ENCODE measurements at places on chromosomes 3 and 15.
A peak's percentile ranks its signal among the peaks of the same experiment; 100 is the strongest.

DNA sequence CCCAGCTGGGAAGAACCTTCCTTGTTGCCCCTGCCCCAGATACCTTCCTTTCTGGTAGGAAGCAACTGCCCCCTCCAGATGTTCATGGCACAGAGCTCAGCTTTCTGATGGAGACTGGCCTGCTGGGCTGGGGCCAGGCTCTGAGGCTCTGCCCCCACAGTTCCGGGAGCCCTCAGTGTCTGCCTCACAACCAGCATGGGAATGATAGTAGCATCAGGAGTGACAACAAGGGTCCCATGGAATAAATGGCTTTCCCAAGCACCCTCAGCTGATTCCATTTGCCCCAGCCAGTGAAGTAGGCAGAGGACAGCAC lies 65.6 kb upstream of the IQSEC1 start:
- DNase-seq: no peak

- no peak for DNase-seq
These were observed 393.3 kb upstream of the CBLB start for GRCh38 chr3:106261915-106262683.

GRCh38 chr15:26126819-26127387 lies 263.8 kb upstream of the ATP10A start:
- DNase-seq: no peak

GRCh38 chr3:138384531-138384930 lies 36.2 kb downstream of the MRAS start:
- DNase-seq: no peak

DNA sequence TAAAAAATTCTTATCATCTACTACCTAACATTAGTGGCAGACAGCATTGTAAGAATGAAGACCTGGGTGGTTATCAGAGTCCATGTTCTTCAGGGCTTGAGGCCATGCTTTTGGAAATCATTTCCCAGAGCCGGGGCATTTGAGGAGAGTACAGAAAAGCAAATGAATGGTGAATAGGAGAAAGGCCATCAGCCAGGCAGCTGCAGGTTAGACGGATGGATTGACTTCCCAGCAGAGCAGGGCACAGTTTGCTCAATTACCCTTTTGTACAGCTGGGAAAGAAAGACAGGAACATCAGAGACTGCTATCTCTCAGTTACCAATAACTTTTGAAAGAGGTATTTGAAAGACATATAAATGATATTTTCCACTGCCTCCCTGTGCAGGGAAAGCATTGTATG lies 135.6 kb downstream of the ALCAM start:
- no peak for DNase-seq

DNA sequence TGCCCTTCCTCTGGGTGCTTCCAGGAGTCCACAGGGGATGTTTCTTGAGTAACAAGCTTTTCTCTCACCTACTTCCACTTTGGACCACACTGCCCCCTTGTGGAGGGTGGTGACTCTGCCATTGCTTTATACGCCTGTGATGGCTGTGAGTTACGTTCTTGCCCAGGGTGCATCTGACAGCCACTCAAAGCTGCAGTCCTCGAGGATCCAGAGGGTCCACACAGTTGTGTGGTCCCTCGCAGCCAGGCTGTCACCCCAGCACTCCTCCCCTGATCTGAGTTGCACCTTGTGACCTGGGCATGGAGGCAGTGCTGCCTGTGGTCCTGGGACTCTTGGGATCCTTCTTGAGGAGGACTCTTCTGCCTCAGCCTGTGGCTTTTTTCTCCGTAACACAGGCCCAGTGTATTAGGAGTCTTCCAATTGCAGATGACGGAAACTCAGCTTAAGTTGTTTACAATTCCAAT lies 23.4 kb downstream of the FOXL2 start:
- peak; percentile 86 for DNase-seq

Data from activated T-cell treated with anti-CD3 and anti-CD28 coated beads for 1 hour (primary cell).